ENCODE measurements at places on chromosomes 11 and 22. TPM values are rescaled to one million over a fixed set of nuclear protein-coding genes. Genes with fewer than 3 reads are reported as not detected.
A peak's percentile ranks its signal among the peaks of the same experiment; 100 is the strongest.

Gene RGL4
- 3.7 TPM for total RNA-seq

DNA sequence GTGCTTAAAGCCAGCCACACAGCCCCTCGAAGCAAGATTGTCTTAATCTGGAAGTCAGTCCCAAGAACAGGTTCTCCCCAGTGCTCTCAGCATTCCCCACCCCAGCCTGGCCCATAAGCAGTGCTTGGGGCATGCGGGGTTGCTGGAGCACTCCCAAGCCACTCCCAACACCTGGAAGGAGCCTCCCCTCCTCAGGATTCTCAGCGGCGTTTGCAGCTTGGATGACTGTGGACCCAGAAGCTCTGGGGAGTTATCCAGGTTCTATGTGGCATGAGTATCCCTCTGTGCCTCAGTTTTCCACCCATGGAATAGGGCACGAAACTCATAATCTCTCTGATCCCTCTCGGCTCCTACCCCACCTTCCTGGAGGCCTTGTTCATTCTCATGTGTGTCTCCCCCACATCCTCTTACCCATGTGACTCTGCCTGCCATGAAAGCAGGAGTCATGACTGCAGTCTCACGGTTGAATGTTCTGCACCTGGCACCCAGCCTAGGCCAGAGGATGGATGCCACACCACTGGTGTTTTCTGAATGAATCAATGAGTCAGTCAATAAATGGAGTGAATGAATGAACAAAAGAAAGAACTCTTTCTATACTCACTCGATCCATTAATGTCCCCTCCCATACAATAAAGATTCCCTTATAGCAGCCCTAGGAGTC lies 33.4 kb upstream of the WNT7B start:
- H3K36me3 ChIP-seq, result peaks cover 10% of the 10 kb centered on the region
- H3K27me3 ChIP-seq, result no peaks in the 10 kb centered on the region
- DNase-seq, result no peak
- peak overlapping the region; percentile 92 for H3K27ac ChIP-seq
- H3K4me3 ChIP-seq, result no peak overlapping the region
- peaks cover 89% of the 10 kb centered on the region for H3K4me1 ChIP-seq

- H3K27me3 ChIP-seq, result no peaks in the 10 kb centered on the region
- H3K36me3 ChIP-seq, result no peaks in the 10 kb centered on the region
- H3K27ac ChIP-seq, result no peak overlapping the region
- no peak overlapping the region for H3K4me3 ChIP-seq
Measured at GRCh38 chr11:79403839-79404238, 37.0 kb downstream of the TENM4 start.

Gene ALDH3B2
- not detected for total RNA-seq

Gene PARVA
- total RNA-seq, result 19.1 TPM

Gene BDNF
- total RNA-seq, result 2.7 TPM

GRCh38 chr11:80886684-80887083 lies 1445.9 kb upstream of the TENM4 start:
- H3K4me1 ChIP-seq, result no peaks in the 10 kb centered on the region
- no peaks in the 10 kb centered on the region for H3K27me3 ChIP-seq
- H3K4me3 ChIP-seq, result no peak overlapping the region
- H3K36me3 ChIP-seq, result no peaks in the 10 kb centered on the region

Gene MUC2
- not detected for total RNA-seq

Gene IGSF9B
- 36.0 TPM for total RNA-seq

Gene BBOX1
- total RNA-seq, result 42.8 TPM

DNA sequence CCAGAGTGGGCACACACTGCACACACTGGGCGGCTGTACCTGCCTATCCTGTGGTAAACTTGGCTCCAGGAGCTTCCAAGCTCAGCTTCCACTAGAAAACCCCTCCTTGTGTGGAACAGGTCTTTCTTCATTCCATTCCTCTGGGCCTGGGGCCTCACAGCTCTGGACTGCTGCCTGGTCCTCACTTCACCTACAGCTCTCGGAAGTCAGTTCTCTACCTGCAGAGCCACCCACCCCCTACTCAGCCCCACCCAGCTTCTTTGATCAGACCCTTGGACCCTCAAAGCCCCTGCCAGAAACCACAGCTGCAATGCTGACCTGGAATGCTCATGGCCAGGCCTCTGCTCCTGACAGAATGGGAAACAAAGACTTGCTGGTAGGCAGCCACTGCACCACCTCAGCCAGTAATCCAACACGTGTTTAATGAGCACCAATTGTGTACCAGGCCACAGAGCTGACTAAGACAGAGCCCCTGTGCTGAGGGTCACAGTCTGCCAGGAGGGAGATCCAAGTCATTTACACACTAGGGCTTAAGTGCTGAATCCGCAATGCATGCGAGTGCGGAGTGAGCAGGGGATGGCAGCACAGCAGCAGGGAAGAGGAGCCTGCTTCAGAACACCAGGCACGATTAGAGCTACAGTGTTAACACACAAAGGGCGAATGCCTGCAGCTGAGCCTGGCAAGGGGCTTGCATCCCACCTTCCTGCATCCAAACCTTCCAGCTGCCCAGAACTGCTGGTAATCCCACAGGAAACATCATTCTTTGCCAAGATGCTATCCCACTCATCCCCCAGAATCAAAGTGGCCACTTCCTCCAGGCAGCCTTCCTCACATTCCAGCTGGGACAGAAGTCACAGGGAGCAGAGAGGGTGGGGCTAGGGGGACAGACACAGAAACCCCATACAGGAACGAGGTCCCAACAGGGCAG lies 4.6 kb downstream of the GNB1L start:
- H3K27me3 ChIP-seq, result no peaks in the 10 kb centered on the region
- no peak overlapping the region for H3K4me3 ChIP-seq
- no peak for DNase-seq
- H3K36me3 ChIP-seq, result peaks cover 58% of the 10 kb centered on the region
- no peak overlapping the region for H3K27ac ChIP-seq

Gene MRGPRX3
- total RNA-seq, result not detected

DNA sequence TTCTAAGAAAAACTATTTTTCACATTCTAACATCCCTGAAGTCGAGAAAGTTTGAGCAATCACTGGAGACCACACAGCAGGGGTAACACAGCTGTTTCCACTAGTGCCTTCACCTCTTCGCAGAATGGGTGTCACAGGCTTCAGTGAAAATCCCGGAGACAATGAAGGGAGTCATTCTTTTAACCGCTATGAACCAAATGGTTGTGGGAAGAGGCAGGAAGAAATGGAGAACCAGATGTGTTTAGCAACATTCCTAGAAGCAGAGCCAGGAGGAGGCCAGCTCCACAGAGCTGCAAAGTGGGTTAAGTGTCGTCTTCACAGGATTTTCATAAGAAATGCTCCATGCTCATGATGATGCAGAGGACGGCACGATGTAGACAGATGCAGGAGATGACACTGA lies 221.1 kb downstream of the LARGE1 start:
- no peaks in the 10 kb centered on the region for H3K27me3 ChIP-seq
- H3K4me1 ChIP-seq, result no peaks in the 10 kb centered on the region
- H3K36me3 ChIP-seq, result no peaks in the 10 kb centered on the region
- no peak overlapping the region for H3K27ac ChIP-seq
- no peak for DNase-seq
- H3K4me3 ChIP-seq, result no peak overlapping the region

- H3K4me3 ChIP-seq, result no peak overlapping the region
- no peaks in the 10 kb centered on the region for H3K4me1 ChIP-seq
- no peak overlapping the region for H3K27ac ChIP-seq
- H3K27me3 ChIP-seq, result no peaks in the 10 kb centered on the region
- DNase-seq, result no peak
- no peaks in the 10 kb centered on the region for H3K36me3 ChIP-seq
Measured at GRCh38 chr11:24478718-24479117, 18.1 kb upstream of the LUZP2 start.

DNA sequence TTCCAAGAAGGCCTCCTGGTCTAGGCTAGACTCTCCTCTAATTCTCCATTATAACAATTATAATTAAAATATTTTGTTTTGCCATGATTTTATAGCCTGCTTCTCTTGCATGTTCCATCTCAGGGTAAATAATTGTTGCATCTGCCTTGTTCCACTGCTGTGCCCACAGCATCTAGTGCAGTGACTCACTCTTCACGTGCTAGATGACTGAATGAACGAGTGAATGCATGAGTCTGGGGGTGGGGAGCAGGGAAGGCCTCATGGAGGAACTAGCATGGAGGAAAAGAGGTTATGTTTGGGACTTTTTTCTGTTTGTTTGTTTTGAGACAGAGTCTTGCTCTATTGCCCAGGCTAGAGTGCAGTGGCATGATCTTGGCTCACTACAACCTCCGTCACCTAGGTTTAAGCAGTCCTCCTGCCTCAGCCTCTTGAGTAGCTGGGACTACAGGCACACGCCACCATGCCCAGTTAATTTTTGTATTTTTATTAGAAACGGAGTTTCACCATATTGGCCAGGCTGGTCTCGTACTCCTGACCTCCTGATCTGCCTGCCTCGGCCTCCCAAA lies 5.2 kb upstream of the OAF start:
- H3K4me3 ChIP-seq, result no peak overlapping the region
- peaks cover 14% of the 10 kb centered on the region for H3K27me3 ChIP-seq
- H3K36me3 ChIP-seq, result no peaks in the 10 kb centered on the region
- H3K27ac ChIP-seq, result no peak overlapping the region
- DNase-seq, result no peak

Gene CECR2
- total RNA-seq, result 7.4 TPM

DNA sequence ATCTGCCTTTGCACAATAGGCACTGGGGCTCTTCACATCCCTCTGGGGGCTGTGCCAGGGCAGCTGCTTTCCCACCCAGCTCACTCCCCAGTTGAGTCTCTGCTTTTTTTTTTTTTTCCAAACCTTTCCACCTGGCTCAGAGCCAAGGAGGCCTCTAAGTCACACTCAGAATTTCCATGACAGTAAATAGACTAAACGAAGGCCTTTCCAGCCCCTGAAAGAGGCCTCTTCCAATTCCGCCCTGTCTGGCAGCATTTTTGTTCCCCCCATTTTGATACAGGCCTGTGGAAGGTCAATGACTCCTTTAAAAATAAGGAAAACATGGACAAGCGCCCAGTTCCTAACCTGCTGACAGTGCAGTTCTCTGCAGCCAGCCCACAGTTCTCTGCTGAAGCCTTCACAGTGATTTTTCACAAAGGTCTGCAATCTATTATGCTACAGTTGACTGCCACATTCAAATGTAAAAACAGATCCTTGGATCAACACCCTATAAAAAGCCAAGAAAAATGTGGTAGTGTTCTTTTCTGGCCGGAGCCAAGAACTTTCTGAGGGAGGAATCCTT lies 107.5 kb upstream of the SESN3 start:
- H3K27ac ChIP-seq, result peak overlapping the region; percentile 96
- DNase-seq, result peak; percentile 89
- H3K36me3 ChIP-seq, result no peaks in the 10 kb centered on the region
- no peak overlapping the region for H3K4me3 ChIP-seq
- H3K4me1 ChIP-seq, result peaks cover 32% of the 10 kb centered on the region

Data from spinal cord (tissue), 10 donors.